ENCODE measurements at places on chromosomes 12 and 14. TPM values are rescaled to one million over a fixed set of nuclear protein-coding genes. Genes with fewer than 3 reads are reported as not detected.

The BCL2L14 gene
- total RNA-seq = 2.2 TPM

The CMAS gene
- total RNA-seq = 39.9 TPM

The PCED1B gene
- 42.3 TPM for total RNA-seq

The TC2N gene
- total RNA-seq = 202 TPM

The SPIC gene
- not detected for total RNA-seq

The GPR84 gene
- 0.39 TPM for total RNA-seq

The BDKRB2 gene
- not detected for total RNA-seq

The TCL1B gene
- total RNA-seq = not detected

The GLI1 gene
- 2.2 TPM for total RNA-seq

The FOXG1 gene
- not detected for total RNA-seq

The KRT72 gene
- 0.27 TPM for total RNA-seq

The KLRC3 gene
- total RNA-seq = not detected

The RTL1 gene
- total RNA-seq = not detected

The ELK3 gene
- total RNA-seq = 29.8 TPM

The GUCY2C gene
- not detected for total RNA-seq

The NOVA1 gene
- 0.07 TPM for total RNA-seq

The ACACB gene
- 15.0 TPM for total RNA-seq

The DDX54 gene
- total RNA-seq = 76.4 TPM

The EIF2S3B gene
- total RNA-seq = 1.0 TPM

The RDH12 gene
- not detected for total RNA-seq

The CNTN1 gene
- not detected for total RNA-seq

The COX8C gene
- not detected for total RNA-seq

The ALDH1L2 gene
- 0.52 TPM for total RNA-seq

The SLC16A7 gene
- total RNA-seq = 43.7 TPM

The INSM2 gene
- total RNA-seq = not detected

The CTSG gene
- total RNA-seq = 0.18 TPM

The SAMD4A gene
- 0.59 TPM for total RNA-seq

The XPOT gene
- 112 TPM for total RNA-seq

The DPPA3 gene
- total RNA-seq = not detected

The TOMM20L gene
- not detected for total RNA-seq

The STYK1 gene
- 0.32 TPM for total RNA-seq

The PAH gene
- total RNA-seq = not detected

The TCL1A gene
- total RNA-seq = not detected

The DHH gene
- total RNA-seq = 0.09 TPM

The FSCB gene
- not detected for total RNA-seq

The CACNA2D4 gene
- total RNA-seq = 12.3 TPM

The DACT1 gene
- total RNA-seq = 4.3 TPM

The OR4E2 gene
- not detected for total RNA-seq

The ASPG gene
- total RNA-seq = not detected

The KIF5A gene
- total RNA-seq = 1.3 TPM

The RND1 gene
- total RNA-seq = 1.6 TPM

The CPNE6 gene
- not detected for total RNA-seq

The TMTC1 gene
- 0.39 TPM for total RNA-seq

The CGRRF1 gene
- 11.0 TPM for total RNA-seq

The WNT5B gene
- total RNA-seq = 0.27 TPM

The CCDC177 gene
- total RNA-seq = not detected

The GAPDH gene
- 5,041 TPM for total RNA-seq

The SERPINA3 gene
- not detected for total RNA-seq

The HOXC11 gene
- not detected for total RNA-seq

The PAPLN gene
- total RNA-seq = 0.68 TPM

The DIO2 gene
- total RNA-seq = not detected

The TMPRSS12 gene
- not detected for total RNA-seq

The MYL2 gene
- total RNA-seq = not detected

The STXBP6 gene
- not detected for total RNA-seq

The ABCD4 gene
- total RNA-seq = 47.3 TPM

The DTX1 gene
- total RNA-seq = not detected

The KRT84 gene
- total RNA-seq = not detected

The TMEM116 gene
- total RNA-seq = 12.5 TPM

The IGFBP6 gene
- 0.48 TPM for total RNA-seq

All from T-helper 2 cell treated with Interferon-gamma antibody and Interleukin-4, amounts not matched to agents 100 ng/mL and 5 ng/mL, for 36 hours (primary cell).